Pulmonary artery endothelial cell (primary cell): ENCODE measurements at places on chromosomes 11 and 22. TPM values are rescaled to one million over a fixed set of nuclear protein-coding genes. Genes with fewer than 3 reads are reported as not detected.

DNA sequence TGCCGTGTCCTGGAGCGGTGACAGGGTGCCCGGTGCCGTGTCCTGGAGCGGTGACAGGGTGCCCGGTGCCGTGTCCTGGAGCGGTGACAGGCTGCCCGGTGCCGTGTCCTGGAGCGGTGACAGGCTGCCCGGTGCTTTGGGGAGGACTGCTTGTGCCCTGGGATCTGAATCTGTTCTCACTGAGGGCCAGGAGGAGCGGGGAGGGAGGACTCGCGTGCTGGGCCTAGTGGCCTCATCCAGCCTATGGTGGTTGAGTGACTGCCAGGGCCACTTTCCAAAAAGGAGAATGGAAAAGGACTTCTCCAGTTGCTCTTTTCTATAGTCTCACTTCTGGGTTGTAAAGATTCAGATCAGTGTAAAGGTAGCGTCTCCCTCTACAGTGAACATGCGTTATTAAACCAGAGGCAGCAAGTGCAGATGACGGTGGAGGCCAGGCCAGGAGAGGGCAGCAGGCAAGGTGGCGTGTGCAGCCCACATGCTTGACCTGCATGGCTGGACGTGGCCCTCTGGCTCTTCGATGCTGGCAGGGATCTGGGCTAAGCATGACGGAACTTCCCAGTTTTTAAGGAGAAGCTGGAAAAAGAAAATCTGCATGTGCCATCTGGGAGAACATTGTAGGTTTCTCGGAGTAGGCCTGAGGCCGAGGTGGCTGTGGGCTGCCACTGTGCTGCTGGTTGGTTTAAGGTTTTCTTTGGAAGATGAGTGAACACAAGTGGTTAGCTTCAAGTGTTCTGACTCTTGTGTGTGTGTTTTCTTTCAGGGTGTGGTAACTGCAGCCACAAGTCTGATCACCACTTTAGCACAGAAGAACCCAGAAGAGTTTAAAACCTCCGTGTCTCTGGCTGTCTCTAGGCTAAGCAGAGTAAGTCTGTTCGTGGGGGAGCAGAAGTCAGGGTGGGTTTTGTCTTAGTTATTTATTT lies 55.0 kb downstream of the AP2A2 start:
- DNase-seq = no peak

PHOX2A gene
- total RNA-seq = not detected in 2 replicates

GRCh38 chr11:115996125-115996807 lies 492.1 kb upstream of the CADM1 start:
- DNase-seq = no peak

DNA sequence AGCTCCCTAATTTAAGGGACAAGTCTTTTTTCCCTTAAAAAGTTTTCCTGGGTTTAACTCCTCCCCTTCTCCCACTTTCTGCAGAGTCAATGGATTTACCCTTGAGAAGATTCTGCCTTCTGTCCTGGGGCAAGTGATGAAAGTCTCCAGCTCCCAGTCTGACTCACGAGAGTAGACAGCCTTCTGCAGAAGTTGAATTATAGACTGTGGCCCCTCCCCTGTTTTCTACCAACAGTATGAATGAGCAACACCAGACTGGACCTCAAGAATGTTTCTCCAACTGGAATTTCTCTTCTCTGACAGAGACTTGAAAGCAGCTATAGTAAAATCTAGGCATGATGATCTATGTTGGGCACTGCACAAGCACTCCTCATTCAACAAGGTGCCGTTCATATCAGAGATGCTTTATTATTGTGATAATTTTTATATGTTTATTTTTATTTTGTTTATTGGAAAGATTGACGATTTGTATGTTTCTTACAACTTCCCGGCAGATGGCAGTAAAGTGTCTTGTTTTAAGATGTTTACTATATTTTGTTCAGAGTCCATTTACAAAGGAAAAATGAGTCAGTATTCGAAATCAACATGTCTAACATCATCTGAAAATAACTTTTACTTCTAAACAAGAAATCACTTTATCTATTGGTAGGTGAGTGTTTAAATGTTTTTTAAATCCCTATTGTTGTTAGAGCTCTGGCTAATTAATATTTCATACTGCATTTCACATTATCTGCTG lies 56.6 kb downstream of the LMO2 start:
- DNase-seq = peak; percentile 8

- peak; percentile 100 for DNase-seq
Measured at GRCh38 chr11:65487467-65488272, 11.2 kb upstream of the MALAT1 start.

- DNase-seq = no peak
Measured at GRCh38 chr11:34214961-34215805, 109.8 kb downstream of the NAT10 start.

DNA sequence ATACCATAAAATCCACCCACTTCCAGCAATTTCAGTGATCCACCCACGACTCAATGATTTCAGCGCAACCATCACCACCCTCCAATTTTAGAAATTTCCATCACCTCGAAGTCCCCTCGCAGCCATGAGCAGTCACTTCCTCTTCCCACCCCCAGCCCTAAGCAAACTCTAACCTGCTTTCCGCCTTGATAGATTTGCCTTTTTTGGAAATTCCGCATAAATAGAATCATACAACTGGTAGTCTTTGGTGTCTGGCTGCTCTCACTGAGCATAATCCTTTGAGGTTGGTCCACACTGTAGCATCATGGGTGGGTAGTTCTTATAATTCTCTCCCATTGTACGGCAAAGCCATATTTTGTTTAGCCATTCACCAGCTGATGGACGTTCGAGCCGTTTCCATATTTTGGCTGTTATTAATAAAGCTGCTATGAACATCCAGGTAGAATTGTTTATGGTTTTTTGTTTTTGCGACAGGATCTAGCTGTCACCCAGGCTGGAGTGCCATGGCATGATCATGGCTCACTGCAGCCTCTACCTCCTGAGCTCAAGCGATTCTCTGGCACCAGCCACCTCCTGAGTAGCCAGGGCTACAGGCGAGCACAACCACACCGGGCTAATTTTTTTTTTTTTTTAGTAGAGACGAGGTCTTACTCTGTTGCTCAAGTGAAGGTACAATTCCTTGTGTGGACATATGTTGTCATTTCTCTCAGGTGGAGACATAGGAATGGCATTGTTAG lies 16.0 kb downstream of the PIM3 start:
- DNase-seq = no peak

MUC2 gene
- total RNA-seq = not detected in 2 replicates

KIAA0930 gene
- 43.4 and 60.9 TPM in 2 replicates for total RNA-seq

DNA sequence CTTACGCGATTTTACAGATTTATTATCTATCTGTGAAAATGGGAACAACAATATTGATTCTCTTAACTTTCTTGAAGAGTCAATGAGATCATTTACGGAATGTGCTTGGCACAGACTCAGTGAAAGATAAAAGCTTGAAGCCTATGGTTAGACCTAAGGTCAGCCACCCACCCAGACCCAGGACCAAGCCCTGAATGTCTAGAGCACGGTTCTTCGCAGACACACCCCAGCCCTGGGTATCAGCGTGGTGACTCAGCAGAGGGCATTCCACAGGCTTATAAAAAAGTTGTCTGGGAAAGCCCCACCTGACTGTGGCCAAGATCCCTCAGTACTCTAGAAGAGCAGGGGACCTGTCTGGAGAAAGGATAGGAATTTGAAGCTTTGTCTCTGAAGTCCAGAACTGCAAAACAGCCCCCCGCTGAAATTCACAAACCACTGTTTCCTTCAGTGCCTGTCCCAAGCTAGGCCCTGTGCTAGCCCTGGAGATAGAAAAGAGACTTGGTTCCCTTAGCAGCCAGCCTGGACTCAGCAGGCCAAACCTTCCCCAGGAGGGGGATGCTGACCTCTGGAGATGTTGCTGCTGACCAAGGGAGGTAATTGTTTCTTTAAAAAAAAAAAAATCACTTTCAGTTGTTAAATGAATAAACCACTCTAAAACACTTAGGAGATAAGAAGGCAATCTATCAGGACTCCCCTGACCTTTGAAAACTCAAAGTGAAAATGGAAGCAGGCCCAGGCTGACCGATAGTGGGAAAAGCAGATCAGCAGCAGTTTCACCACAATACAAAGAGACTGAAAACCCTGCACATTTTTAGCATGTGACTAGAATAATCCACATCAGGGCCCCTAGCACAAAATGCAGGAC lies 114.0 kb downstream of the ABTB2 start:
- DNase-seq = no peak

GRCh38 chr11:35549787-35550186 lies 24.4 kb upstream of the PAMR1 start:
- no peak for DNase-seq

XPNPEP3 gene
- 7.3 and 9.2 TPM in 2 replicates for total RNA-seq

GPR83 gene
- total RNA-seq = not detected in 2 replicates

DNA sequence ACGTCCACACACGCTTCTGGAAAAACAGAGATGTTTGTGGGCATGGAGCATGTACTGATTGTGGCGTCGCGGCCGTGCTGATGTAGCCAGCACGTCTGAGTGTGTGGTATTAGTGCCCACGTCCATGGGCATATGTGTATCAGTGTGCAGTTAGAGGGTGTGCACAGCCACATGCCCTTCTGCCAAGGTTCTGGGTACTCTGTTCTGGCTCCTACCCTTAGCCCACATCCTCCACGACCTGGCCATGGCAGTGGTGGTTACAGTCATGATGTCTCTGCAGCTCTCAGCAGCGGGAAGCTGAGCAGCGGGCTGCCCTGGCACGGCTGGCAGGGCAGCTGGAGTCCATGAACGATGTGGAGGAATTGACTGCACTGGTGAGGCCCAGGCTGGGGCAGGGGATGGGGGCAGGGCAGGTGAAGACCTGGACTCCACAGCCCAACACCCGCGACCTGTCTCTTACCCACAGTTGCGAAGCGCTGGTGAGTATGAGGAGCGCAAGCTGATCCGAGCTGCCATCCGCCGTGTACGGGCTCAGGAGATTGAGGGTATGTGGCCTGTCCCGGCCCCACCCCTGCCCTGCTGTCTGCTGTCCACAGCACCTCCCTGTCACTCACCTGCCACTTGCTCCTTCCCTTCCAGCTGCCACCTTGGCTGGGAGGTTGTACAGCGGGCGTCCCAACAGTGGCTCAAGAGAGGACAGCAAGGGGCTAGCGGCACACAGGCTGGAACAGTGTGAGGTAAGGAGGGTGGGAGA lies 7.3 kb downstream of the SMTN start:
- no peak for DNase-seq

DNA sequence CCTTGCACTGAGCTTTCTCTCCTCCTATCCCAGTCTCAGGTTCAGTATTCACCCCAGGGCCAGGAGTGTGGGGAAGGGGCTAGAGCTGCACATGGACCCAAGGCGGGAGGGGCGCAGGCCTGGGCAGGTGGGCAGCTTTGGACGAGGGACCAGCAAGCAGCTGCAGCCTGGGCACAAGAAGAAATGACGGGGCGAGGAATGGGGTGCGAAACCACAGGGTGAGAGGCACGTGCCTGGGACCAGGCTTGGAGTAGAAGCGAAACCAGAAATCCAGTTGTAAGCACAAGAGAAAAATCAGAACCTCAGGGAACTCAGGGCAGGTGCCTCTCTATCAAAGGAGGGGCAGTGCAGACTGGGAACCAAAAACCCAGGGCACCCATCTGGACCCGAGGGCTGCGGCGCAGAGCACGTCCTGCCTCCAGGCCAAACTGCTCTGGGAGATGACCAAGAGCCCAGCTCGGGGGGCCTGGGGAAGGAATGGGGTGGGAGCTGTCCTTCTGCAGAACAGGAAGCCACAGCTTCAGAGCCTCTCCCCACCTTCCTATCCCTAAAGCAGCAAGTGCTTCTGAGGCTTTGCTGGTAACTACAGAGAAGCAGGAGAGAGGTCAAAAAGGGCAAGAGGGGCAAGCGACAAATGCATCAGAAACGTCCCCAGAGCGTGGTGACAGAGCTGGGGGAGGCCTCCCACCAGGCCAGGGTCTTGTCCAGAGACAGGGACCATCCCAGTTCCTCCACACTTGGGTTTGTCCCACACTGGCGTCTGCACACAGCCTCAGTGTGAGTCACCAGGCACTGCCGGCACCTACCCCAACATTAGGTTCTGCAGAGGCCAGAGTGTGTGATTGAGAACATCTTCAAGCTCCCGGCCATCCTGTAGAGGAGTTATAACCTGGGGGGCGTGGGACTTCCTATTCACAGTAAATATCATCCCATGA lies 18.3 kb upstream of the TMPRSS4 start:
- no peak for DNase-seq

DNA sequence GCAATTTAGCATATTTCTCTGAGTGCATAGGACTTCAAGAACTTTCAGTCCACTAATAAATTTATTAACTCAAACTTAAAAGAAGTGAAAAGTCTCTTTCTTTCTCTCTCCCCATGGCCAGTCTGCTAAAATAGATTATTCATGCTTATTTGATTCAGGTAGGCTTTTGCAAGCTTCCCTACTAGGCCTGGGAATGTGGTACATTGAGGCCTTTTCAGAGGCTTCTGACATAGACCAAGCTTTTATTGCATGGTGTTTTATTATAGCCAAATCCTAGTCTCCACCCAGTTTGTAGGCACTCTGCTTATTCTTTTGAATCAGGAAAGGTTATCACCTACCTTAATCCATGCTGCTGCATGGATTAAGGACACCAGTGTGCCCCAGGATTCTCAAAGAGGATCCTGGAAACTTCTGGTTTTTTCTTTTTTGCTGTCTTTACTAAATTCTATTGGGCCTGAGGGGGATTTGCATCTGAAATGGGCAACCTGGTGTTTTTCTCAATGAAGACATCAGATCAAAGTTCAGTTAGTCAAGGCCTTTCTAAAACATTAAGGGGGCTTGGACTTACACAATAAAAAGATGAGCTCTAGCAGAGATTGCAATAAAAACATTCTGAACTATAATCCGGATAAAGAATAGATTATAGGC lies 92.2 kb downstream of the ELP4 start:
- no peak for DNase-seq

DNA sequence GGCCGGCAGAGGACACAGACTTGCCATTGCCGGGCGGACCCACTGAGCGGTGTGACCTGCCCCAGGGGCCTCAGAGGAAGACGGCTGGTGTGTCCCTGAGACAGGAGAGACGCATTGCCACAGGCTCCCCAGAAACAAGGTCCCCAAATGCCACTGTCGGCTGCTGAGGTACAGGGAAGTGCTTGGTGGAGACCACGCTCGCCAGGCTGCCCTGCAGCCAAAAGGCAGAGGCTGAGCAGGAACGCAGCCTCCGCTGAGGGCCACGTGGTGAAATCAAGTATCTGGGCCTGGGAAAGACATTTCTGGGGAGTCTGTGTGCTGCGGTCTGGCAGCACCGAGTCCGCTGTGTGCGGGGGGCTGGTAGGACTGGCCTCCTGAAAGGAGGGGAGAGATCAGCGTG lies 794.9 kb downstream of the BRD1 start:
- no peak for DNase-seq

DNA sequence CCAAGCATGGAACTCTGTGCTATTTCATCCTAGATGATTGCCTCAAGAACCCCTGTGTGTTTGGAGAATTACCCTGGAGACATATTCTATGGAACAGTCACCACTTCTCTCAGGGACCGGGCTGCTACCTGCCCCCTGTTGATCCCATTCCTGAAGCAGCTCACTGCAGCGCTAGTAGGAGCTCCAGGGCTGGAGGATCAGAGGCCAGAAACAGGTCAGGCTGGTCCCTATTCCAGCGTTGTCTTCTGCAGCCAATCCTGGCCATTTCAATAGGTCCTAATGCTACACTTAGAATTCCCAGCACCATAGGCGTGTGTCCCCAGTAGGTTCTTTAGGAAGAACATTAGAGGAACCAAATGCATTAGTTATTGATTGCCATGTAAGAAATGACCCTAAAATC lies 48.9 kb downstream of the BTG4 start:
- DNase-seq = no peak
